Stimulated activated CD8-positive, alpha-beta memory T cell treated with anti-CD3 and anti-CD28 coated beads, Interleukin-15, amount 100 ng/mL, for 24 hours (primary cell): ENCODE measurements at places on chromosomes 11 and 22.

DNA sequence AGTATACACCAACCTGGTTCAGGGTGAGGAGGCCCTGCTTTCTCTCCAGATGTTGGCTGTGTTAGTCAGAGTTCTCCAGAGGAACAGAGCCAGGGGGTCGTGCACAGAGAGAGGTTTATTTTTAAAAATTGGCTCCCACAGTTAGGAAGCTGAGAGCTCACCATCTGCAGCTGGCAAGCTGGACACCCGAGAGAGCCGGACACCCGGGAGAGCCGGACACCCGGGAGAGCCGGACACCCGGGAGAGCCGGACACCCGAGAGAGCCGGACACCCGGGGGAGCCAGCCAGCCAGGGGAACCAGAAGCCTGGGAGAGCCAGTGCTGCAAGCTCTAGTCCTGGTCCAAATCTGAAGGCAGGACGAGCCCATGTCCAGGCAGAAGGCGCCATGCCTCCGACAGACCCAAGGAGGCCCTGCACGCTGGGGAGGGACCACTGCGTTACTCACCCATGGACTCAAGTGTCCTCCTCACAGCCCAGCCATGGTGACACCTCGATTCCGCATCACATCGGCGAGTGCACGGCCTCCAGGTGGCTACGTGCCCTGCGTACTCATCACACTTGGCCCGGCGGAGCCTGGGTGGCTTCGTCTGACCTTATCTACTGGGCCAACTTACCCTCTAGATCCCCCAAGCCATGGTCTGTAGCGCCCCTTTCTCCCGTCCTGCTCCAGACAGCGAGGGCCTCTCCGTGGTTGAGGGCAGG is 99.0 kb downstream of the BRD1 start:
- DNase-seq, result no peak

DNA sequence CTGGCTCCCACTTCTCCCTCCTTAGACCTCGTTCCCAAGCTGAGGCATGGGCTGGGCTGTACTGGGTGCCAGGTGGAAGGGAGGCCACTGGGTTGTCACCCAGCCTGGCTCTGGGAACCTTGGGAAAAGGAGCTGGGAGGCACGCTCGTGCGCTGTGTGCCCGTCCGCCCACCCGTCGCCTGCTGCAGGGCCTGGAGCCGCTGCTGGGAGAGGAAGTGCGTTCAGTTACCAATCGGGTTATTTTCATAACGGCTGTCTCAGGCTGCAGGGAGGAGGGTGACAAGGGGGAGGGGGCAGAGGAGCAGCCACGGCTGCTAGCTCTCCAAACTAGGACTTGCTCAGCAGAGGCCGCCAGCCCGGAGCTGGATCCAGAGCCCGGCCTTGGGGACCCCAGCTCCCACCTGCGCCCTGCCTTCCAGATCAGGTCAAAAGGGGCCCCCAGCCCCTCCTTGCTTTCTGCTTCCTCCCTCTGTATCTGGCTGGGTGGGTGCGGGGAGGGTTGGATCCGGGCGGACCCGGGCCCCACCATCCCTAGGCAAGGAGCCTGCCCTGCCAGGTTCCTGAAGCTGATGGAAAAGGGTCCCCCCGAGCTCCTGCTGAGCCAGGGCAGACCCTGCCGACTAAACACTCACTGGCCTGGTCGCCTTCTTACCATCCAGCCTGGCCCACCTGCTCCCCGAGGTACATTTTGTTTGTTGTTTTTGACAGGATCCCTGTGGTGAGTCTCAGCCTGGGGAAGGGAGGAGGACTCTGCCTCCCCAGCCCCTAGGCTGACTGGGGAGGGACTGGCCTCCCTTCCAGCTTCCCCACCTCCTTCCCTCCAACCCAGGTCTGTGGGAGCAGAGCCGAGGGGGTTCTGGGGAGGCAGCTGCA is 14.3 kb downstream of the DGKZ start:
- DNase-seq, result no peak

DNA sequence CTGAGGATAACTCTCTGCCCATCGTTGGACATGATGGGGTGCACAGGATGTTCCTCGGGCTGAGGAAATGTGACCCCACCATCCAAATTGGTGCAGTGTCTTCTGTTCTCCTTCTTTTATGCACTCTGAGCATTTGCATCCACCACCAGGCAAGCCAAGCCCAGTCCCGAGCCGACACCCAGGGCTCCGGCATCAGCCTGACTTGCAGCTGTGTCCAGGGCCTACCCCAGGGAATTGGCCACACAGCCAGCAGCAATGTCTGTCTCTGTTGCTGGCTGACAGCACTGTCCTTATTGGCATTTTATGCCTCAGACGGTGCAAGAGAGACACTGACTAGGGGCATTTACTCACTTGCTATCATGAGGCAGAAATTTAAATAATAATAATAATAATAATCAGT is 25.4 kb upstream of the CPT1A start:
- no peak for DNase-seq

GRCh38 chr11:20522536-20522935 is 76.9 kb upstream of the SLC6A5 start:
- no peak for DNase-seq

DNA sequence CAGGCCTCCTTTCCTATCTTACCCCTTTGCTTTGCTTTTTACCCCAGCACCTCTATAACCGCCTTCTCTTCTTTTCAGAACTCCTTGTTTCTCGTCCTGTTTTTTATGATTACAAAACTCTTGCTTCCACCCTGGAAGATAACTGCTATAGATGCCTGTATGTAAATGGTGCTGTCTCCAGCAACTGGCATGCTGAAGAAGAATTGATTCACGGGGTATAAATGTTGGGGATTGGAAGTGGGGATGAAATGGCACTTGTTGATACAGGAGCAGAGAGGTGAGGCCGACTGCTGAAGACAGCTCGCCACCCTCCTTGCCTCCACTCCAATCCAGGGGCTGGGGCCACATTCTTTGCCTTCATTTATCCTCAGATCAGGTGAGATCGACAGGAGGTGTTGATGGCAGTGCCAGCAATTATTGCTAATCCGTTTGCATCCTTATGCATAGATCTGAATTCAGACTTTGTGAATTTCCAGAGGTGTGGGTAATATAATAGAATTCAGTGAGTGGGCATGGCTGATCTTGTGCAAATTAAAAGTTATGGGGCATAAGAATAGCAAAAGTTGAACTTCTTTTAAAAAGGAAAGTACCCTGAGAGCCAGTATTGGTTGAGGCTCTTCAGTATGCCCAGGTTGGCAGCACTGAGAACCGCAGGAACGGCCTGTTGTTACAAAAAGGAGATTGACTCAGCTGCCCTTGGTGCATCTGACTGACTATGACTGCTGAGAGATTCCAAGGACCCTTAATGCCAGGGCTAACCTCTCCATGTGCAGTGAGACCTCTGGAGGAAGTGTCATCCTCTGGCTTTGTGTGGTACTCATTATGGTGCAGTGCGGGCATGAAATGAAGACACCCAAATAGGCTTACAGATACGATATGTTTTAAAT is 5.3 kb downstream of the NEAT1 start:
- no peak for DNase-seq

- no peak for DNase-seq
These were observed 202.6 kb downstream of the AASDHPPT start for GRCh38 chr11:106280036-106280435.

GRCh38 chr11:78223320-78223954 is 34.7 kb downstream of the USP35 start:
- DNase-seq, result no peak

DNA sequence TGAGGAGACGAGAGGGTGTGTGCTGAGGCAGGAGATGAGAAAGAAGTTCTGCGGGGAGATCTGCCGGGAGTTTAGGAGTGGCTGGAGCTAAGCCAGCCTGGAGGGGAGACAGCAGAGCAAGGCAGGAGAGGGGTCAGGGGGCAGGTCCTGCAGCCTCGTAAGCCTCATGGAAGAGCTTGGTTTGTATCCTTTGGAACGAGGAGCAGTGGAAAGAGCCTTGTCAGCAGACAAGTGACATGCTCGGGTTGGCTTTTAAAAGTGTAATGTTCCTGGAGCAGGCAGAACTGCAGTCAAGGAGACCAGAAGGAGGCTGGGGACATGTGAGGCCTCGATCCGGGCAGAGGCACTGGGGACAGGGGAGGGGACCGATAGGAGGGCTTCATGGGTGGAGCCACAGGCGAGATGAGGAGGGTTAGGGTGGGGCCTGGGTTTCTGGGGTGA is 21.4 kb upstream of the TUB start:
- no peak for DNase-seq

DNA sequence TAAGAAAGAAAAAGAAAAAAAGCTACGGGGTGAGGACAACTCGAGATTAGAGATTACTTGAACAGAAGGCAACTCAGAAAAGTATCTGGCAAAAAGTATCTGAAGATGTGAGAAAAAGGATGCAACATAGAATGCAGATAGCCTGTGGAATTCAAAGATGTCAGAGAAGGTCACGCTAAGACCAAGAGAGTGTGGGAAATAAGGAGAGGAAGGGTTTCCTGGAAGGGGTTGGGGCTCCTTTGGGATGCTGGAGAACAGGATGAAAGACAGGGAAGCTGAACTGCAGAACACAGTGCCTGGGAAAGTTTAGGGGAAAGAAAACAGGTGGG is 1.2 kb downstream of the GUCY1A2 start:
- no peak for DNase-seq

- DNase-seq, result no peak
These were observed 17.5 kb upstream of the CABP7 start for GRCh38 chr22:29702000-29702930.

DNA sequence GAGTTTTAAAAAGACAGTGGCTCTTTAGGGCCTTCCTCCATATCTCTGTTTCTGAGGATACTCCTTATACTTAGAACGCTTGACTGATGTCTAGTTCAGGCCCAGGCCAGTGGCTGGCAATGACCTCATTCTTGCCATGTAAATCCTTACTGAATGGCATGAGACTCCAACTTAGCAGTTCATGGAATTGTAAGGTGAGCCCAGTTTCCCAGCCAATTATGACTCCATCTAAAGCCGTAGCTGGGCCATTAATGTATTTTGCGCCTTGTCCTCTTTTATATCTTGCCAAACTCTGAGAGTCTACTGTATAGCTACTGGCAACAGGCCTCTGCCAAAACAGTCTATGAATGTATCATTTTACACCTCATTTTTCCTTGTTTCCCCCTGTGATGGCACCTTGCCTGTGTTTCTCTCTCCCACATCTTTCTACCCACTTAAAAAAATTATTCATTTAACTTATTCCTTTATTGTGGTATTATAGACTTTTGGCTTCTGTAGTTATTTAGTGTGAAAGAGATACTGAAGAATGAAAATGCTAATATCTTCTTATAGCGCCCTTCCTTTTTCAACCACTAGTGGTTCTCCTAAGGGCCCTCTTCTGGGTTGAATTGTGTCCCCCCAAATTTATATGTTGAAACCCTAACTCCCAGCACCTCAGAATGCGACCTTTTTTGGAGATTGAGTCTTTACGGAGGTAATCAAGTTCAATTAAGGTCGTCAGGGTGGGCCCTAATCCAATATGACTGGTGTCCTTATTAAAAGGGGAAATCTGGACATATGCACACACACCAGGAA is 67.4 kb downstream of the ZNRF3 start:
- no peak for DNase-seq

GRCh38 chr22:24995649-24996180 is 43.2 kb downstream of the KIAA1671 start:
- DNase-seq, result no peak

DNA sequence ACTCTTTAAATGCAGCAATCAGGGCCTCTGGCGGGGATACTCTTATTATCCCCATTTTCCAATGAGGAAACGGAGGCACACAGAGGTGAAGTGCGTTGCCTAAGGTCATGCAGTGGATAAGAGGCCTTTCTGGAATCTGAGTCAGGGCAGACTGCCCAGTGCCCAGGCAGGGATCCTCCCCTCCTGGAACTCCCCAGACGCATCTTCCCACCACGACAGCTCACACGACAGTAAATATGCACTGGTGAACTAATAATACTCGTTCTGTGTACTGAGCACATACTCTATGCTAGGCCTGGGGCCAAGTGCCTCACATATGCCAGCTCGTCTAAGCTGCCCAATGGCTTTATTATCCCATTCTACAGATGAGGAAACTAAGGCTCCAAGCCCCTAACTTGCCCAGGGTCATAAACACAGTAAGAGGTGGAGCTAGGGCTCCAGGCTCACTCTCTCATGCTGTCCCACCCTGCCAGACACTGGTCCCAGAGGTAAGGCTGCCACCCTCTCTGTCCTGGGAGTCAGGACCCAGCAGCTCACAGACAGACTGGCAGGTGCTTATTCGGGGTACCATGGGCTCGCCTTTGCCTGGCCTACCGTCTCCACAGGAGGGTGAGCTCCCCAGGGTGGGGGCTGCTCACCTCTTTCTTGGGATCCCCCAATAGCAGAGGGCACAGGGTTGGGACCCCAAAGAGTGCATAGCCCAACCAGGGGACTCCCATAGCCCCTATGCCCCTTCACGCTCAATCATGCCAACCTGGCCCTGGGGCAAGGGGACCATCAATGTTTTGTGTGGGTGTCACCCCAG is 2.3 kb downstream of the IL2RB start:
- no peak for DNase-seq

DNA sequence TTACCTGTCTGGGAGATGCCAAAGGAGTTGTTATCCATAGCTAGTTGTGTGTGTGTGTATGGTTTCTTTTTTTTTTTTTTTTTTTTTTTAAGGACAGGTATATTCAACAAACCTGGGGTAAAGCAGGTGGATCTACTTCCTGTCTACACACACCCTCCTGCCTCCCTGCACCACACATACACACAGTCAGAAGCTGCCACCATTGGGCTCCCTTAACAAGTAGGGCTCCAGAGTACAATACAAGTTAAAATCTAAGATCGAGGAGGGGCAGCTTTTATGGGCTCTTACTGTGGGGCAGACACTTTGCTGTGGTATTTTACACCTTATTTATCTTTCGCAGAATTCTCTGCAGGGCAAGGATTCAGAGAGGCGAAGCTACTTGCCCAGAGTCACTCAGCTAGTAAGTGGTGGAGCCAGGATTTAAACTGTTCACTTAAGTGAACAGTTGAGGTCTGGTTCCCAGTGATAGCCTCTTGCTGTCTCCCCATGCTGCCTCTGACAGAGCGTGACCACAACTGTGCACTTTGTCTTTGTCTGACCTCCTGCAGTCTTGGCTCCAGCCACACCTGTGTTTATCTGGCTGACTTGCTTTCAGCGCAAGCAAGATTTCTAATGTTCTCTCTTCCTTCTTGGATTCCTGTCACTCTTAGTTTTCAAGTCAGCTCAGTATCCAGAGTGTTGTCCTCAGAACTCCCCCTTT is 135.0 kb downstream of the CSNK2A3 start:
- no peak for DNase-seq

GRCh38 chr11:32012049-32012448 is 78.8 kb upstream of the RCN1 start:
- DNase-seq, result no peak

DNA sequence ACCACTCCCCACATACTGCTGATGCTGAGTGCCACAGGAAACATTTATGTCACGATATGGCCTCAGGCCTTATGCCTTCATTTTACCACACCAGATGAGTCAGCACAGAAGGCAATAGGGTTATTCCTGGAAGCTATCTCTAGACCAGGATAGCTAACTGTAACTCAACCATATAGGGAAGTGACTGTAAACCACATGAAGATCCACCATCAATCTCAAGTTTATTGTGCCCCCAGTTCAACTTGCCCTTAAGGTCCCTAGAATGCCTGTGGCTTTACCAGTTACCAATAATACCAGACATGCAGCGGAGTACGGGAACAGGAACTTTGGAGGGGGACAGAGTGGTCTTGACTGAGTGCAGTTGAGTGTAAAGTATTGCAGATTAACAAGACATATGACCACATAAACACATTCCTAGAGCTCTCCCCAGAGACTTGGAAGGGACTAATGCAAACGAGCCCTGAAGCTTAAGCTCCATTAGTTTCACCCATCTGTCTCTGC is 180.9 kb downstream of the KIF18A start:
- no peak for DNase-seq

- DNase-seq, result no peak
These were observed 28.7 kb upstream of the CASP12 start for GRCh38 chr11:104926771-104927611.
